ENCODE measurements at places on chromosomes 2 and 18. TPM values are rescaled to one million over a fixed set of nuclear protein-coding genes. Genes with fewer than 3 reads are reported as not detected.

GRCh38 chr18:34718610-34719009, 8.5 kb downstream of the DTNA start:
- H3K27me3 ChIP-seq: no peaks in the 10 kb centered on the region
- no peak for DNase-seq
- H3K27ac ChIP-seq: no peak overlapping the region
- H3K4me3 ChIP-seq: no peak overlapping the region
- no peaks in the 10 kb centered on the region for H3K36me3 ChIP-seq

GRCh38 chr18:61199171-61199848, 133.9 kb upstream of the CDH20 start:
- no peak overlapping the region for H3K4me3 ChIP-seq
- DNase-seq: no peak
- no peaks in the 10 kb centered on the region for H3K4me1 ChIP-seq

- H3K4me3 ChIP-seq: no peak overlapping the region
- H3K36me3 ChIP-seq: no peaks in the 10 kb centered on the region
- H3K4me1 ChIP-seq: peaks cover 9% of the 10 kb centered on the region
- DNase-seq: no peak
- H3K27me3 ChIP-seq: no peaks in the 10 kb centered on the region
Measured at GRCh38 chr18:62023536-62023935, 130.7 kb upstream of the RNF152 start.

GRCh38 chr18:70468861-70469547, 180.2 kb downstream of the SOCS6 start:
- H3K27me3 ChIP-seq: no peaks in the 10 kb centered on the region
- H3K36me3 ChIP-seq: no peaks in the 10 kb centered on the region
- H3K4me1 ChIP-seq: peaks cover 8% of the 10 kb centered on the region
- H3K27ac ChIP-seq: no peak overlapping the region
- H3K4me3 ChIP-seq: no peak overlapping the region

- DNase-seq: no peak
- peaks cover 4% of the 10 kb centered on the region for H3K4me1 ChIP-seq
- no peak overlapping the region for H3K4me3 ChIP-seq
- no peaks in the 10 kb centered on the region for H3K27me3 ChIP-seq
Measured at GRCh38 chr18:79164706-79165105, 95.5 kb downstream of the ATP9B start.

DNA sequence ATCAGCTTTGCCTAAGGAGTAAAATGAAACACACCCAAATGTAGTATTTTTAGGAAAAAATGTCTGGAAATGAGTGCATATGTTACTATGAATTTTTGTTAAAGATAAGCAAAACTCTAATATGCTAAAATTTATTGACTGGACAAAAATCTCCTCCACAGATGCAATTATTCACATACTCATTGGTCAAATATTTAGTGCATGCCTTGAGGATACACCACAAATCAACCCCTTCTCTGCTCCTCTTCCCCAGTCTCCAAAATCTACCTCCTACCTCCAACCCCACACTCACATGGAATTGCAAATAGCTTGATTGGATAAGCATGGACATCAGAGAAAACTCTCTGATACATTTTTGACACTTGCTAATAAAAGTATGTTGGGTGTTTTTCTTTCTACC, 95.6 kb upstream of the CDC42EP3 start:
- peaks cover 40% of the 10 kb centered on the region for H3K4me1 ChIP-seq
- H3K4me3 ChIP-seq: no peak overlapping the region
- peak overlapping the region; percentile 65 for H3K27ac ChIP-seq
- no peaks in the 10 kb centered on the region for H3K36me3 ChIP-seq
- no peaks in the 10 kb centered on the region for H3K27me3 ChIP-seq

DNA sequence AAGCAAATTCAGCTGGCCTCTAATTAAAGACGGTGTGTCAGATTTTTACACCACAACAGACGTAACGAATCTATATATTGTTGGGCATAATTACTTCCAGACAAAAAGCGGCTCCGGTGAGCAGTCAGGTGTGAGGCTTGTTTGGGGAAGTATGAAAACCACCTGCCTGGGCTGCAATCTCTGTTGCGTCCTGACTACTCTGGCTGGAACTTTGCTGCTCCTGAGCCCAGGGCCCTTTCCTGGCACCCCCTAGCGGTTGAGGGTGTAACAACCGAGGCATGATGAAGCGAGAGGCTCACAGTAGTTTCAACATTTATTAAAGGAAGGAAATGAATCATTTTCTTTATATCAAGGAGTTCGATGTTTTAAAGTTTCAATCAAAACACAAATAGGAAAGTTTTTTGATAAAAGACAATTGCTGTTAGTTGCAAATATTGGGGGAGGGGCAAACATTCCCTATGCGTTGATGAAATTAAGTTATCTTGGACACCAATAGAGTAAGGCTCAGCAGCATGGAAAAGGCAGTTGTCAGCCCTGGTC, 10.6 kb upstream of the ITGB6 start:
- H3K27ac ChIP-seq: no peak overlapping the region
- H3K4me1 ChIP-seq: peaks cover 37% of the 10 kb centered on the region
- no peak for DNase-seq

- H3K27ac ChIP-seq: peak overlapping the region; percentile 39
- H3K4me1 ChIP-seq: peaks cover 15% of the 10 kb centered on the region
- DNase-seq: no peak
- no peak overlapping the region for H3K4me3 ChIP-seq
- no peaks in the 10 kb centered on the region for H3K27me3 ChIP-seq
- H3K36me3 ChIP-seq: no peaks in the 10 kb centered on the region
Measured at GRCh38 chr18:23276451-23276850, 141.2 kb downstream of the CABLES1 start.

DNA sequence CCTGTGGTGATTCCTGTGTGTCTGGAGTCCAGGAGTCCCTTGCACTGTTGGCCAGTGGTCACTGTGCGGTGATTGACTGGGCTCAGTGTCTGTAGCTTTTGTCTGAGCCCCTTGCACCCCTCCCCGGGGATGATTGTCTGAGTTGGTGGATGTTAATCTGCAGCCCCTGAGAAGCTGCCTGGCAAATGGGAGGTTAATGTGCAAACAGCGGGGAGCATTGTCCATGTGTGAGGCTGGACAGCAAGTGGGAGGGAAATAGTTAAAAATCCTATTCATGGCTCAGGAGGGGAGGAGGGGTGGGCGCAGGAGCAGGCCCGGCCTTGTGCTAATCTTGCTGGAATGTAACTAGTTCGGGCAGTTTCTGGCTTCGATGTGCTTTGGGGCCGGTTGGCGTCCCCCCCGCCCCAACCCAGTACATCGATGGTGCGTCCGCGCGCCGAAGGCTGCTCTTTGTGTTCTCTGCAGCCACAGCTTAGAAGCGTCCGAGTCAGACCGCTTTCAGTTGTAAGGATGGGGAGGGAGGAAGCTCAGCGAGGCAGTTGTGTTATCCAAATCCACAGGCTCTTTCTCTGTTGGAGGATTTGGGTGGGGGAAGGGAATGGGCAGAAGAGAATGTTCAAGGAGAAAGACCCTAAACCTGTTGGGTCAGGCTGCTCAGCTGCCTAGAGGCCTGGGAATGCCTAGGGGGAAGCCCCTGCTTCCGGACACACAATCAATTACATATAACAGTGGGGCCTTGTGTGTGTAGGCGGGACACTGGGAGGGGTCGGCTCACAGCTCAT, 71.8 kb downstream of the TGOLN2 start:
- DNase-seq: no peak
- H3K4me3 ChIP-seq: peak overlapping the region; percentile 45
- no peaks in the 10 kb centered on the region for H3K27me3 ChIP-seq
- H3K36me3 ChIP-seq: no peaks in the 10 kb centered on the region
- peak overlapping the region; percentile 78 for H3K27ac ChIP-seq
- peaks cover 22% of the 10 kb centered on the region for H3K4me1 ChIP-seq

DNA sequence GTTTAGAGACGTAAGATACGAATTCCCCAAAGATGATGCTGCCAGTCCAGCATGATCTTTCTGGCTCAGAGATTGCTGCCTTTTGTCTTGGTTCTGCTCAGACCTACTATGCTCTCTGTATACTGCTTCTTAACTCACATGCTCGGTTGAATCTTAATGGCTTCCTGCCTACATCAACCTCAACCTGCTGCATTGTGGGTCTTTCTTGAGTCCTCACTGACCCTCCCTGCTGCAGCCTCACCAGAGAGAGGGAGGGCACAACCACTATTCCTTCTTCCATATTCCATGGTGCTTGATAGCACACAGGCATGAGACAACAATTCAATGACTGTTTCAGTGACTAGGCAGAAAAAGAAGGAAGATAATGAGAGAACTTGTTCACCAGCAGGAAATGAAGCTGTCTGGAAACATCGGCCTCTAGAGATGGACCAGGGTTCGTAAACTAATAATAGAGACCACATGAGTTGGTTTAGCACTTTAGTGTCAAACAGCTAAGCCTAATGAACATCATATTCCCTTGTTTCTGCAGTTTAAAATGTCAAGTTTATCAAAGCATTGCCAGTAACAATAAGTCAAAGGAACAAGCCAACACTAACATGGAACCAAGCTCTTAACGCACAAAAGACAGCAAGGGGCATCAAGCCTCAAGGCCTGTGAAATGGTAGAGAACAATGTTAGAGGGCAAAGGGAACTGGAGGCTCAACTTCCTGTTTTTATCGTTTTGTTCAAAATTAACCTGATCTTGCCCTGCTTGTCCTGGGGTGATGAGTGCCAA, 333.9 kb downstream of the PDE11A start:
- no peak overlapping the region for H3K27ac ChIP-seq
- H3K4me1 ChIP-seq: no peaks in the 10 kb centered on the region
- no peak for DNase-seq
- H3K4me3 ChIP-seq: no peak overlapping the region

- no peaks in the 10 kb centered on the region for H3K27me3 ChIP-seq
- H3K36me3 ChIP-seq: no peaks in the 10 kb centered on the region
- H3K4me1 ChIP-seq: peaks cover 2% of the 10 kb centered on the region
- no peak for DNase-seq
Measured at GRCh38 chr2:98446850-98447249, 2.2 kb downstream of the INPP4A start.

The SERPINB2 gene
- 9.3 TPM for total RNA-seq

The AGXT gene
- total RNA-seq: not detected

Data from thoracic aorta (tissue), 2 donors.